ENCODE measurements at places on chromosomes 3 and 15.
A peak's percentile ranks its signal among the peaks of the same experiment; 100 is the strongest.

DNA sequence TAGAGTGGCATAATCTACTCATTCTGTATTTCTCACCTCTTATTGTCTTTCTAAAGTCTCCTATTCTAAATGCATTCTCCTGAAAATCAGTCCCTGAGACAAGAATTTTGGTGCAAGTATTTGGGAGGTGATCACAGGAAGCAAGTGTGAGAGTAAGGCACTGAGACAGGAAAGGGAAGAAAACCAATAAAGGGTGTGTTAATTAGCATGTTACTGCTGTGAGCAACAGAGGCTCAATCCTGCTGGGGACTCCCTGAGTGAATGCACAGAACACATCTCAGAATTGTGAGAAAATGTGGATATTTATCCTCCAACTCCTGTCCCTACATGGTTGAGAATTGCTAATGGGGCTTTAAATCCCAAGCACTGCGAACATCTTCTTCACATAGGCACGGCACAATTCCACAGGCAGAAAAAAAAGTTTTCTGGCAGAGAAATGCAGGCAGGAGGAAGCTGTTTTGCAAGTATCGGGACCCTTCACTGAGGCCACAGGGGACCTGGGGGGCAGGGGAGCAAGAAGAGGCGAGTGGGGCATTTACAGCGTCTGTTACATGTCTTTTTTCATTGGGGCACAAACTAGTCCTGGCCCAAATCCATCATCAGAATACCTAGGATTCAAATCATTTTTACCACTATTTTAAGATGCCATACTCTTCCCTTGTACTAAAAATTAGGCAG lies 27.2 kb upstream of the STT3B start:
- DNase-seq, result no peak
- H3K4me3 ChIP-seq, result peak overlapping the region; percentile 3
- H3K27ac ChIP-seq, result no peak overlapping the region
- peaks cover 2% of the 10 kb centered on the region for H3K36me3 ChIP-seq

DNA sequence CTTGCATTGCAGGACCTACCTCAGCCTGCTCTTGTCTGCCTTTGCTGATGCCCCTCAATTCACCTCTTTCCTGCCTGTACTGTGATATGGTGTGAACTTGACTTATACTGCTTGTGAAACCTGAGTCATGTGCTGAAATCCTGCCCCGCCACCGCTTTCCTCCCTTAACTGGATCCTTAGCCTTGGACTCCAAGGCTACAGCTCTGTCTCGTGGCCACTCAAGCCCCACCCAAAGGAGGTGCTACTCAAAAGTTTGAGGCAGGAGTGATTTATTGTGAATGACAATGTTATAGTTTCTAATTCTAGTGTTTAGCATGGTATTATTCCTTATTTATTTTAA lies 56.1 kb downstream of the MYZAP start:
- peaks cover 14% of the 10 kb centered on the region for H3K27me3 ChIP-seq
- H3K27ac ChIP-seq, result no peak overlapping the region
- H3K4me1 ChIP-seq, result peaks cover 16% of the 10 kb centered on the region
- no peak overlapping the region for H3K4me3 ChIP-seq

DNA sequence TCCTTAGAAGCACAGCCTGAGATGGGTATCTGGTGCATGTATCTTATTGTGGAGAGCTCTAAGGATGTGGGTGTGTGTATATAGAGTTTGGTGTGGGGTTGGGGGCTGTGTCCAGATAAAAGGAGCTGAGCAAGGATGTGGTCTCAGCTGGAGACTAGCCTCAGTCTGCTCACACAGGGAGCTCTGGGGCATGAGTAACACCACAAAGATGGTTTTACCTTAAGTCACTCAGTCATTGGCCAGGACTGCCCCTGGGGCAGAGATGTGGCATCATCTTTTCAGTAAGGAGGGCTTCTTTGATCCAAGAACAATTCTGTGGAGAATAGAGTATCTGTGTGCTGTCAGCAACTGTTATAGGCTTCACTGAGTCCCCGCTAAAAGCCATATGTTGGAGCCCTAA lies 163.4 kb upstream of the NUDT16 start:
- DNase-seq, result no peak
- H3K27me3 ChIP-seq, result peaks cover 4% of the 10 kb centered on the region
- H3K27ac ChIP-seq, result no peak overlapping the region
- peaks cover 5% of the 10 kb centered on the region for H3K4me1 ChIP-seq
- no peaks in the 10 kb centered on the region for H3K36me3 ChIP-seq

DNA sequence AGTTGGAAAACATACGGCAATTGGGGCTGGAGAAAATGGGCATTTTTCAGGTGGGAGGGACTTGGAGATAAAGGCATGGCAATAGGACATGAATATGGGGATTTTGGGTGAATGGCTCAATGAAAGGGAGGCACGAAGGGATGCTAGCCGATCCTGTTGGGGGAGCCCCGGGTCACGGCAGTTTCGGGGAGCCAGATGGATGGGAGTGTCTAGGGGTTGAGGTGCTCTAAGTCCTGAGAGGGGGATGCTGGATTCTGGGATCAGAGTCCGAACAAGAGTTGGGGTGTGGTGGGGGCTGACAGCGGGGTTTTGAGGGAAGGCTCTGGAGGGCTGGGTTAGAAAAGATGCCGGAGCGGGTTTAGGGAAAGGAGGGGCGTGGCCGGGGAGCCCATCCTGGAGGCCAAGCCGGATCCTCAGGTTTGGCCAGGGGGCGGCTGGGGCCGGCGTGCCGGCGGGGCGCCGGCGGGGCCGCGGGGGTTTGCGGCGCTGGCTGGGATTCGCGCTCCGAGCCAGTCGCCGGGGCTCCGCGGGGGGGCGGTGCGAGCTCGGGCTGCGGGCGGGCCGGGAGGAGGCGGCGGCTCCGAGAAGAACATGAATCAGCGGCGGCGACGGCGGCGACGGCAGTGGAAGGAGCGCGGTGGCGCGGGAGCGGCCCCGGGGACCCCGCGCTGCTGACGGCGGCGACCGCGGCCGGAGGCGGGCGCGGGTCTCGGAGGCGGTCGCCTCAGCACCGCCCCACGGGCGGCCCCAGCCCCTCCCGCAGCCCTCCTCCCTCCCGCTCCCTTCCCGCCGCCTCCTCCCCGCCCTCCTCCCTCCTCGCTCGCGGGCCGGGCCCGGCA lies at the start of gene TYRO3:
Gene TYRO3, plus strand, starts transcription at position 813 of the 839 bp plus-strand sequence. CDS start 46 bp downstream, outside the sequence.
- H3K27ac ChIP-seq, result peak within 1 kb of the TSS; percentile 71
- H3K4me3 ChIP-seq, result peak within 1 kb of the TSS; percentile 90
- DNase-seq, result peak; percentile 78
- peaks cover 33% of the 10 kb centered on the region for H3K27me3 ChIP-seq
- peaks cover 19% of the 10 kb centered on the region for H3K4me1 ChIP-seq

GRCh38 chr3:78641703-78642102 lies 1126.1 kb downstream of the ROBO1 start:
- H3K36me3 ChIP-seq, result no peaks in the 10 kb centered on the region
- no peak for DNase-seq
- no peaks in the 10 kb centered on the region for H3K27me3 ChIP-seq
- H3K27ac ChIP-seq, result no peak overlapping the region
- H3K4me1 ChIP-seq, result no peaks in the 10 kb centered on the region
- H3K4me3 ChIP-seq, result no peak overlapping the region

GRCh38 chr3:45455040-45455439 lies 66.7 kb downstream of the LARS2 start:
- H3K4me1 ChIP-seq, result peaks cover 1% of the 10 kb centered on the region
- H3K27me3 ChIP-seq, result no peaks in the 10 kb centered on the region
- no peak overlapping the region for H3K27ac ChIP-seq

- H3K4me1 ChIP-seq, result no peaks in the 10 kb centered on the region
- no peak overlapping the region for H3K27ac ChIP-seq
- no peak overlapping the region for H3K4me3 ChIP-seq
- H3K27me3 ChIP-seq, result peaks cover 17% of the 10 kb centered on the region
These were observed 17.7 kb upstream of the NR2F2 start for GRCh38 chr15:96312641-96313335.

- DNase-seq, result no peak
- H3K4me1 ChIP-seq, result no peaks in the 10 kb centered on the region
- no peaks in the 10 kb centered on the region for H3K36me3 ChIP-seq
- peaks cover 11% of the 10 kb centered on the region for H3K27me3 ChIP-seq
These were observed 276.3 kb upstream of the MCTP2 start for GRCh38 chr15:93954985-93955571.

- no peak for DNase-seq
- H3K4me3 ChIP-seq, result no peak overlapping the region
- no peaks in the 10 kb centered on the region for H3K36me3 ChIP-seq
These were observed 714.2 kb downstream of the NLGN1 start for GRCh38 chr3:174111776-174112175.

DNA sequence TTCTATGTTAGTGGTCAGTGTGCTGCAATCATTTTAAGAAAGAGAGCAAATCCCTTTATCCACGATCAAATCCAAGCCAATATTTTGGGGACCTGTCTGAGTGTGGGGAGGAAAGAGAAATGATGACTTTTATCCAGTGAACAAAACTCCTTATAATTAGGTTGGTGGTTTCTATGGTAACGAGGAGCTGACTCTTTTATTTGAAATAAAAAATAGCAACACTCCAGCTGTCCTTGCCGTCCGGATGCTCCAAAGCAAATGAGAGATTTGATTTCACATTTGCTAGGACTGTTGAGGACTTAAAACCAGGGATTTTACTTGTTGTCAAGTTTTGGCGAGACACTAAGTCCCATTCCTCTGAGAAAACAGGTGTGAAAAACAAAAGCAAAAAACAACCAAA lies 154.0 kb upstream of the PRICKLE2 start:
- no peak overlapping the region for H3K4me3 ChIP-seq
- DNase-seq, result no peak
- no peaks in the 10 kb centered on the region for H3K27me3 ChIP-seq
- H3K36me3 ChIP-seq, result no peaks in the 10 kb centered on the region
- no peaks in the 10 kb centered on the region for H3K4me1 ChIP-seq

- no peak for DNase-seq
- H3K4me3 ChIP-seq, result no peak overlapping the region
- H3K27me3 ChIP-seq, result no peaks in the 10 kb centered on the region
These were observed 50.1 kb downstream of the KBTBD8 start for GRCh38 chr3:67048067-67048714.

- H3K27ac ChIP-seq, result no peak overlapping the region
- no peaks in the 10 kb centered on the region for H3K4me1 ChIP-seq
- DNase-seq, result no peak
- no peaks in the 10 kb centered on the region for H3K27me3 ChIP-seq
These were observed 30.9 kb downstream of the ARNT2 start for GRCh38 chr15:80434926-80435720.

GRCh38 chr3:57078344-57078634 lies 17.8 kb downstream of the SPATA12 start:
- no peaks in the 10 kb centered on the region for H3K36me3 ChIP-seq
- no peak for DNase-seq
- H3K27ac ChIP-seq, result no peak overlapping the region
- H3K27me3 ChIP-seq, result peaks cover 64% of the 10 kb centered on the region
- peaks cover 3% of the 10 kb centered on the region for H3K4me1 ChIP-seq

GRCh38 chr3:85427467-85427866 lies 468.7 kb downstream of the CADM2 start:
- H3K36me3 ChIP-seq, result no peaks in the 10 kb centered on the region
- H3K4me1 ChIP-seq, result no peaks in the 10 kb centered on the region
- H3K4me3 ChIP-seq, result no peak overlapping the region
- no peak for DNase-seq

- no peaks in the 10 kb centered on the region for H3K27me3 ChIP-seq
- H3K36me3 ChIP-seq, result no peaks in the 10 kb centered on the region
- DNase-seq, result no peak
- H3K4me3 ChIP-seq, result no peak overlapping the region
- H3K27ac ChIP-seq, result no peak overlapping the region
- H3K4me1 ChIP-seq, result no peaks in the 10 kb centered on the region
These were observed 486.8 kb downstream of the GABRG3 start for GRCh38 chr15:27457766-27458165.

- no peak overlapping the region for H3K27ac ChIP-seq
- no peak overlapping the region for H3K4me3 ChIP-seq
- H3K27me3 ChIP-seq, result peaks cover 25% of the 10 kb centered on the region
- H3K36me3 ChIP-seq, result no peaks in the 10 kb centered on the region
These were observed 40.4 kb downstream of the DNAJB8 start for GRCh38 chr3:128426128-128426921.

DNA sequence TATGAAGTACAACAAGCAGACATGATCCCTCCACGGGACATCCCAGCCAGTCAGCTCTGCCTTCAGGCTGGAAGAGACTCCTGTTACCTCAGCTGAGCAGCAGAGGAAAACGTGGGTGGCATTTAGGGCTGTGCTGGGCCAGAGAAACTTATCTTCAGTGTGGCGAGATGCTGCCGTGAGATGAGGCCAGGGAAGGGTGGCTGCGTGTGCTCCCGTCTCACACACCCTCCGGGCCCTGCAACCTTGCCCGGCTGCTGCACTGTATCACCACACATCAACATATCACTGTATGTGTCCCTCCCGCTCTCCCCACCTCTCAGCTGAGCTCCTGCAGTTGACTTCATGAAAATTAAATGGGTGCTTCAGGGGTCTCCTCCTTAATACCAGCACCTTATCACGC lies 23.4 kb downstream of the BMF start:
- H3K4me1 ChIP-seq, result peaks cover 19% of the 10 kb centered on the region
- H3K4me3 ChIP-seq, result no peak overlapping the region
- no peaks in the 10 kb centered on the region for H3K36me3 ChIP-seq
- H3K27me3 ChIP-seq, result peaks cover 33% of the 10 kb centered on the region

GRCh38 chr3:97882975-97883598 lies 61.3 kb downstream of the CRYBG3 start:
- no peaks in the 10 kb centered on the region for H3K27me3 ChIP-seq
- H3K4me1 ChIP-seq, result peaks cover 3% of the 10 kb centered on the region
- DNase-seq, result no peak
- H3K27ac ChIP-seq, result no peak overlapping the region
- H3K36me3 ChIP-seq, result peaks cover 2% of the 10 kb centered on the region

- H3K27me3 ChIP-seq, result no peaks in the 10 kb centered on the region
- H3K4me1 ChIP-seq, result no peaks in the 10 kb centered on the region
- H3K4me3 ChIP-seq, result no peak overlapping the region
- no peak for DNase-seq
- no peak overlapping the region for H3K27ac ChIP-seq
These were observed 154.2 kb downstream of the TIGIT start for GRCh38 chr3:114447950-114448479.

- H3K36me3 ChIP-seq, result no peaks in the 10 kb centered on the region
- no peak overlapping the region for H3K4me3 ChIP-seq
- H3K4me1 ChIP-seq, result no peaks in the 10 kb centered on the region
- no peaks in the 10 kb centered on the region for H3K27me3 ChIP-seq
- DNase-seq, result no peak
These were observed 268.6 kb upstream of the WNT5A start for GRCh38 chr3:55755516-55756205.

All from activated naive CD8-positive, alpha-beta T cell treated with anti-CD3 and anti-CD28 coated beads, Interleukin-2, amount 10 ng/mL, durations not matched to agents 7 days and 5 days (primary cell).